ENCODE measurements at places on chromosomes 2 and 18.

GRCh38 chr2:38981003-38981669 is 91.5 kb downstream of the ARHGEF33 start:
- DNase-seq = no peak

DNA sequence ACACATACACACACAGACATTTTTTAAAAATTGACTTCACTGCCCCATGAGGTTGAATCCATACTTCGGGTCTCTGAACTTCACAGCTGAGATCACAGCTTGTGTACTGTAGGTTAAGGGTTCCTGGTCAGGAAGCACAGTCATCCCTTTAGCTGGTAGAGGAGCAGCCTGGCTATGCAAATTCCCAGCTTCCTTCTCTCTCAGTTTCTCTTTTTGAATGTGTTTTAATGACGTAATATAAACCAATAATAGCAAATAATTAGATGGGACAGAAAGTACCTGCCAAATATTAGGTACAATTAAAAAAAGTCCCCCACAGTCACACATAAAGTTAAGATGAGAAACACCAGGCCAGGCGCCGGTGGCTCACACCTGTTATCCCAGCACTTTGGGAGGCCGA is 178.7 kb downstream of the ZNF385B start:
- no peak for DNase-seq

GRCh38 chr2:190469771-190470170 is 61.6 kb downstream of the MFSD6 start:
- DNase-seq = no peak

DNA sequence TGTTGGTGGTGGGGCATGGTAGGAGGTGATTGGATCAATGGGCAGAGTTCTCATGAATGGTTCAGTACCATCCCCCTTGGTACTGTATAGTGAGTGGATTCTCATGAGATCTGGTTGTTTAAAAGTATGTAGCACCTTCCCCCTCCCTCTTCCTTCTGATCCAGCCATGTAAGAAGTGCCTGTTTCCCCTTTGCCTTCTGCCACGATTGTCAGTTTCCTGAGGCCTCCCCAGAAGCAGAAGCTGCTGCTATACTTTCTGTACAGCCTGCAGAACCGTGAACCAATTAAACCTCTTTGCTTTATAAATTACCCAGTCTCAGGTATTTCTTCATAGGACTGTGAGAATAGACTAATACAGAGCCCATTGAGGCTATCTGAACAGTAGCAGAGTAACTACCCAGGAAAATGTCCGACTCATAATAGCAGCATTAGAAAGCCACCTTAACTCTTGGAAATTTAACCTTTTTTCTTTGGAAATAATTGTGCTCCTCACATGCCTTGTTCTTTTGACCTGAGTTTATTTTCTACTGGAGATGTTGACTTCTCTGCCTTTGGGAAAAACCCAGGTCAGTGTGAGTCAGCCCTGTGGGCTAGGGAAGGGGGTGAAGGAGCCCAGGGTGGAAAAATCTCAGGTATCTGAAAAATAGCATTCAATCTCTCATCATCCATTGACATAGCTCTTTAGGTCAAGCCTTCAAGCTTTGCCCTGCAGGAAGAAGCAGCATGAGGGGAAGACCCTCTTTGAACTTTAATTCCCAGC is 18.1 kb downstream of the CYP1B1 start:
- DNase-seq = no peak

DNA sequence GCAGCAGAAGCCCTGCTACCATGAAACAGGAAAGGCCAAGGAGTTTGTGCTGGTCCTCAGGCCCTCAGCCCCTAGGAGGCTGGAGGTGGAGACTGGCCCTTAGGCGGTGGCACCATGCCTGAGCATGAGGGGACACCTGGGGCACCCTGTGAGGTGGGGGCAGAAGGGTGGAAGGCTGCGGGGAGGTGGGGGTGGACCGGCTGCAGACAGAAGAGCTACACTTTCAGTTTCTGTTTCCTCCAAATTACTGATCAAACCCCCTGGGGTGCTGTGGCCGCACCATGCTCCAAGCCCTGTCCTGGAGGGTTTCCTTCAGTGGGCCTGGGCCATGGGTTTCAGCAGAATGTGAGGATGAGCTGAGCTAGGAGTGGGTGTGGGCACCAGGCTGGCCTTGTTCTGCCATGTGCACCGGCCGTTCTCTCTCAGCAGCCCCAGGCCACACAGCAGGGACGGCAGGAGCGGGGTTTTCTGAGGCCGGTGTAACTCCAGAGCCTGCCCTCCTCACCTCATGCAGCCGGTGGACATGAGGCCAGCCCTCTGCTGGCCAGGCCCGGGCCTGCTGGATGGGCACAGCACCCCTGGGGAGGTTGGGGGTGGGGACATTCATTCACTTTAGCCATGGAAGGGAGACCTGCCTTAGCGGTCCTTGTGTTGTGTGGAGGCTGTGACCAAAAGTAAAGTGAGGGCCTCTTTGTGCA is 51.5 kb downstream of the PLEKHB2 start:
- DNase-seq = peak; percentile 14

- no peak for DNase-seq
These were observed 810.2 kb upstream of the LRATD1 start for GRCh38 chr2:13822365-13822764.

DNA sequence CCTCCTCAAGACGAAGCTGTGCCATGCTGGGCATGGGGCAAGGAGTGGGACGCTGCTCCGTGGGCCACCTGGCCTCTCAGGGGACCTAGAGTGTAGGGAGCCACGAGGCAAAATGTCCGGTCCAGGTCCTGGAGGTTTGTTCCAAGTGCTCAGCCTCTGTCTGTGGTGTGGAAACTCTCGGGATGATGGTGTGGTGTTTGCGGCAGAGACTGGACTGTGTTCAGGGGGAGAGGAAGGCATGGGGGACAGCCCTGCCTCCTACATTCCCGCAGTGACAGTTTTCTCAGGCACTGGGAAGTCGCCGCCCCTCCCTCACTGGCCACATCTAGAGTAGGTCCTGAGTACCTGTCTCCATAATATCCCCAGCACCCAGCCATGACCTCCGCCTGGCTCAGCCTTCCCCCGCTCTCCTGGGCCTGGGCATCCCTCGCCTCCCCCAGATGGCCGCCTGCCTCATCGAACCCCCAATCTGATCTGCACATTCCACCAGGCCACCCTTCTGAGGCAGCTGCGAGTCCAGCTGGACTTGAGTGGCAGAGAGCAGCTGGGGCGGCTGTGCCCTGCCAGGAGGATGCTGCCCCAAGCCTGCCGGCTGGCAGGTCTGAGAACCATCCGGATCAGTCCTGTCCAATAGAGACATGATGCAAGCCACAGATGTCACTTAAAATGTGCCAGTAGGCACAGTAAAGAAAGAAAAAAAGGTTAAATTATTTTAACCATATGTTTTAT is 6.2 kb downstream of the KCNIP3 start:
- DNase-seq = no peak

GRCh38 chr2:31228717-31229116 is 5.2 kb upstream of the EHD3 start:
- DNase-seq = no peak

- DNase-seq = no peak
These were observed 134.5 kb downstream of the NAPG start for GRCh38 chr18:10660179-10660884.

- no peak for DNase-seq
These were observed 113.7 kb downstream of the B3GNT2 start for GRCh38 chr2:62309465-62310091.

Measured in Jurkat, Clone E6-1 (cell line).